ENCODE measurements at places on chromosomes 13 and 19. TPM values are rescaled to one million over a fixed set of nuclear protein-coding genes. Genes with fewer than 3 reads are reported as not detected.
A peak's percentile ranks its signal among the peaks of the same experiment; 100 is the strongest.

CCDC8 gene
- 18.0 TPM for total RNA-seq

ZNF865 gene
- total RNA-seq: 2.9 TPM

PRR36 gene
- not detected for total RNA-seq

CGB5 gene
- not detected for total RNA-seq

ZNF254 gene
- 23.0 TPM for total RNA-seq

DNASE2 gene
- 21.3 TPM for total RNA-seq

CYP4F11 gene
- not detected for total RNA-seq

NLRP4 gene
- not detected for total RNA-seq

AMER2 gene
- total RNA-seq: not detected

LGALS14 gene
- not detected for total RNA-seq

ZNF610 gene
- 4.4 TPM for total RNA-seq

PCDH20 gene
- total RNA-seq: not detected

FFAR3 gene
- total RNA-seq: not detected

COMP gene
- not detected for total RNA-seq

- peak; percentile 97 for DNase-seq
Measured at GRCh38 chr19:50003810-50004419, 21.3 kb downstream of the VRK3 start.

DNA sequence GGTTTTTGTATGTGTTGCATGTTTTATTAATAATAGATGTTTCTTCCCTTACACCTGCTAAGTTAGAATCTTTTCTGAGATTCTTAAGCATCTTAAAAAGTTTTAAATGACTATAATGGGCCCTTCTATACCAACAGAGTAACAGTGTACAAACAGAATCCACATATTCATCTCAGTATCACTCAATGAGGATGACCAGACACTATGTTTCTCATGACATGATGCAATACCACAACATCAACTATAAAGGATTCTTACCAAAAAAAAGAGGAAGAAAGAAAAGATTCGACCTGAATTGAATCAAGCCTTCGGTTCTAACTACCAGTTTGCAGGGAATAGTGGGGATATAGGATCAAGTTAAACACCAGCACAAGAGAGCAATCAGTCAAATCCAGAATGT is 56.5 kb downstream of the INTS6 start:
- no peak for DNase-seq

DNA sequence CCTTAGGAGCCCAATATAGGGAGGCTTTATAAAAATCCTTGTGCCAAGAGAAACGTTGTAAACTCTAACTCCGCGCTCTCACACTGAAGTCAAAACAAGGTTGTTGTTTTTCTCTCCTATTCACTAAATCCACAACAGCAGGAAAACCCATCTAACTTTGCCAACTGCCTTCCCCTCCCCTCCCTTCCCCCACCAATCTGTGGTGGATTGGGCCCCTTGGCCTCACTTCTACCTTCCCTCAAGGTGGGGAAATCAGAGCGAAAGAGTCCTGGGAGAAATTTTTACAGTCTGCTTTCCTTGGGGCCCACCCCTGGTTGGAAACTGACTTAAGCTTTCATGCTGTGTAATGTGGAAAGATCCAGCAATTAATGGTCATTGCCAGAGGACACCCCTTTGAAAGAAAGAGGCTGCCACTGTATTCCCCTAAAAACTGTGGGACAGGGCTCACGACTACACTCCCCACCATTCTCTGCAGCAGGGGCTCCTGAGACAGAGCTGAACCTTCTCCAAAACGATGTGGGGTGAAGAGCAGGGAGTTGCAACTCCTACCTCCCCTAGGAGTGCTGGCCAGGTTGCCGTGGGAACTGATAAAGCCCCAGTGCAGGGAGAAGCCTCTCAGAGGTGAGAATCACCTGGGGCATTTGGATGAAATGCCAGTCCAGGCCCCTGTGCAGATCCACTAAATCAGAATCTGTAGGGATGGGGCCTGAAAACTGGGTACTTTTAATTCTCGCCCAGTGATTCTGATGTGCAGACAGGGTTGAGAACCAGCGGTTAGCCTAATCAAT is 1.1 kb downstream of the DHRS12 start:
- DNase-seq: no peak

DNA sequence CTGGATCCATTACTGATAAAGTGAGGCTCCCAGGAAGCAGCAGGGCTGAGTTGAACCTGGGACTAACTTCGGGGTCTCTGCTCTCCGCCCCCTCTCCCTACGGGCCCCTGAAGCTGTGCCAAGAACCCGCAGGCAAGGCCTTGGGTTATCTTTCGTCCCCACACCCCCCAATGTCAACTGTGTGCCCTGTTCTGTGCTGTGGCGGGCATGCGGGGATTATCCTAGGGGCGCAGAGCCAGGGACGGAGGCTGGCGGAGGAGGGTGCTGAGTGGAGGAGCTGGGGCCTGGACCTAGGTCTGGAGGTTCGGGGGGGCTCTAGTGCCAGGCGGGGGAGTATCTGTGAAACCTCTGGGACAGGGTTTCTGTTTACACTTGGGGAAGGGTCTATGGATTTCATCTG is 26.4 kb downstream of the RFX1 start:
- no peak for DNase-seq

GRCh38 chr13:106100171-106100919 is 435.1 kb downstream of the EFNB2 start:
- DNase-seq: no peak

GRCh38 chr13:45518525-45519245 is 53.9 kb downstream of the COG3 start:
- no peak for DNase-seq

GRCh38 chr13:78306519-78307206 is 296.7 kb downstream of the POU4F1 start:
- DNase-seq: no peak

GRCh38 chr19:38674388-38675171 is 27.1 kb downstream of the ACTN4 start:
- peak; percentile 94 for DNase-seq

DNA sequence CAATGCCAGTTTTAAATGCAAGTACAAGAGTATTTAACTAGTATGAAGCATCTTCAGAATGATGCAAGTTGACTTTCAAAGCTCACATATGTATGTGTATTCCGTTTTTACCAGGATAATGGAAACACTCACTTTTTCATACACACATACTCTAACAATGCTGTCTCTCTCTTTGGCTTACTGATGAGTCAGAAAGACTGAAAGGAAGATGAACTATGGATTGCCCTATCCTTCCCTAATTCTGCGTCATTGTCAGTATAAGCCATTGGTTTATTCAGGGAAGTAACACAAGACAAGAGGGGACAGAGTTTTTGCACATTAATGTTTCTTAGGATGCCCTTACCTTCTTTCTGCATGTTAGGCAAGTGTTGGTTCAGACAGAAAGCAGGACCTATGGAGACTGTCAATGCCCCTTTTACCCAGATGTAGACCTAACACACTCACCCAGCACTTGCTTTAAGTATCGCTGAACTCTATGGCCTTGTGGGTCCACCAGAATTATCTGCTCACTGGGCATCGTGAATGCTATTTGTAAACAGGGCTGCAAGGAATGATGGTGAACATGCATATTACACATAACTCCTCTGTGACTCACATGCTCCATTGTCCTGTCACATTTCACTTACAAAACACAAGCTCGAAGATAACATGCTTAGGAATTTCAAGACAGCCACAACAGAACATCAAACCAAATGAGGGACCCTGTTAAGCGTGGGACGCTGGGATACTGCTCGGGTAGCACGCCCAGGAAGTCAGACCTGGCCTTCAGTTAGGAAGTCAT is 10.0 kb upstream of the OXGR1 start:
- DNase-seq: peak; percentile 36

GRCh38 chr13:102322211-102322610 is 79.6 kb downstream of the FGF14 start:
- no peak for DNase-seq

DNA sequence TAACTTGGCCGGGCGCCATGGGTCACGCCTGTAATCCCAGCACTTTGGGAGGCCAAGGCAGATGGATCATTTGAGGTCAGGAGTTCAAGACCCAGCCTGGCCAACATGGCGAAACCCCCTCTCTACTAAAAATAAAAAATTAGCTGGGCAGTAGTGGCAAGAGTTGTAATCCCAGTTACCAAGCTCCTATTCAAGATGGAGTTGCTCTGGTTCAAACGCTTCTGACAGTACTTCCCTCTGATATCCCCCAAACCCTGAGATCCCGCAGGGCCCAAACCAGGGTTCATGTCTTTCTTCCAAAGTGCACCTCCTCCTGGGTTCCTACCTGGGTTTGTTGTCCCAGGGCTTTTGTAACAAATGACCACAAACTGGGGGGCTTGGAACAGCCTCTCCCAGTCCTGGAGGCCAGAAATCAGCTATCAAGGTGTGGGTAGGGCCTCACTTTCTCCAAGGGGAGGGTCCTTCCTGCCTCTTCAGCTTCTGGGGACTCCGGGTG is 13.7 kb downstream of the CELF5 start:
- DNase-seq: no peak

- no peak for DNase-seq
Measured at GRCh38 chr19:49470615-49470978, 3.4 kb upstream of the FLT3LG start.

DNA sequence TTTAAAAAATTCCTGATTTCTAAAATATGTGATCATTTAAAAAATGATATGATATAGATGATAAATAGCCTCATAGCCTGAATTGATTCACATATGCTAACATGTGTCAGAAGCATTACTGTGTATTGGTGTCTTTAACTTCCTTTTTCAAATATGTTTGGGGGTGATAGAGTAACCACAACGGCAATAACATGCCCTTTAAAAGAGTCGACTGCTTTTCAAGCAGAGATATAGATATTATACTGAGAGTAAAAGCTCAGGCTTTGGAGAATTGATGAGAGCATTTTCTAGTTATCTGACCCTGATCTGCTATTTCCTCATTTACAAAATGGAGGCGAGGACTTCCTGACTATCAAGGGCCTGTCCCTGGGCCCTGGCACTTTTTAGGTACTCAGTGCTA is 260.5 kb downstream of the DCT start:
- no peak for DNase-seq

GRCh38 chr19:11136400-11137101 is 19.0 kb downstream of the SPC24 start:
- DNase-seq: peak; percentile 30

- peak; percentile 22 for DNase-seq
Measured at GRCh38 chr13:47454986-47455385, 546.1 kb downstream of the SUCLA2 start.

DNA sequence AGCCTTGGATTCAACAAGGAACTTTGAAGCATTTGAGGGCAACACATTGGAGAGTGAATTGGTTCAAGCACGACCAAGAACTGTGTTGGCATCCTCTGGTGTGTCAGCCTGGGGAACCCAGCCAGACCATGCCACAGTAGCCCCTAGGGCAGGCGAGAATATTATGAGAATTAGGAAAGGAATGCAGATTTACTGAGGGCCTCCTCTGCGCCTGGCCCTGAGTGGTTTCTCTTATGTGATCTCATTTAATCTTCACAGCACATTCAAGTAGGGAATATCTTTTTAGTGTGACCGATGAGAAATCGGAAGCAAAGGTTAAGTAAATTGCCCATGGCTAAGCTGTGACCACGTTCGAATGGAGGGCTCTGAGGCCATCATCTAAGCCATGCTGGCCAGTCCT is 15.3 kb upstream of the ERICH6B start:
- no peak for DNase-seq

DNA sequence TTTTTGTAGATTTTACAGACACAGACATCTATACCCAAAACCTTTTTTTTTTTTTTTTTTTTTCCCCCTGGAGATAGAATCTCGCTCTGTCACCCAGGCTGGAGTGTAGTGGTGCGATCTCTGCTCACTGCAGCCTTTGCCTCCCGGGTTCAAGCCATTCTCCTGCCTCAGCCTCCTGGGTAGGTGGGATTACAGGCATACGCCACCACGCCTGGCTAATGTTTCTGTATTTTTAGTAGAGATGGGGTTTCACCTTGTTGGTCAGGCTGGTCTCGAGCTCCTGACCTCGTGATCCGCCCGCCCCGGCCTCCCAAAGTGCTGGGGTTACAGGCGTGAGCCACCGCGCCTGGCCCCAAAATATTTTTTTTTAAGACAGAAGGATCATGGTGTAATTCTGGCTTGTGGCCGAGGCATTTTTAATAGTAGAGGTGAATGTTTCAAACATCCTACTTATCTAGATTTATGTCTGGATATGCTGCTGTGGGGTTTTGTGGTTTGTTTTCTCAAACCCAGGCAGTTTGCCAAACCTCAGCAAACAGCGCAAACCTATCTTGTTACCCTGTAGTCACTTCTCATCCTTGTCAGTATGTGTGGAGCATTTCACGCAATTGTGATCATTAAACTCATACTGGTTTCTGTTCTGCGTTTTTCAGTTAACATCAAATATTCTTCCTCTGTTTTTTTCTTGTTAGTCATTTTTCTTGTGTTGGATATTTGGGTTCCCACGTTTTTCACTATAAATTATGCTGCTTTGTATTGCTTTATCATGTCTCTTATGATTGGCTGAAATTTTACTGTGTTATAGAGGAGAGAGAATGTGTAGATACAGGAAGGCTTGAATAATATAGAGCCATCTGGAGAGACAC is 36.2 kb upstream of the GARRE1 start:
- peak; percentile 94 for DNase-seq

GRCh38 chr13:41503356-41503755 is 46.0 kb downstream of the RGCC start:
- DNase-seq: no peak

GRCh38 chr13:53131361-53131760 is 102.7 kb downstream of the OLFM4 start:
- no peak for DNase-seq

GRCh38 chr19:56837492-56838023 is 3.0 kb downstream of the PEG3 start:
- DNase-seq: no peak

All from myocyte (in vitro differentiated cells).